ENCODE measurements at places on chromosomes 11 and 22. TPM values are rescaled to one million over a fixed set of nuclear protein-coding genes. Genes with fewer than 3 reads are reported as not detected.

Gene EMID1
- total RNA-seq: not detected

Gene INPP5J
- 0.86 TPM for total RNA-seq

Gene CAVIN3
- 515 TPM for total RNA-seq

Gene SMTNL1
- not detected for total RNA-seq

Gene SCARF2
- 25.9 TPM for total RNA-seq

Gene SDHAF2
- 42.9 TPM for total RNA-seq

Gene NLRP10
- total RNA-seq: 1.6 TPM

Gene IGLL1
- total RNA-seq: not detected

Gene ARFIP2
- 87.0 TPM for total RNA-seq

Gene SERGEF
- total RNA-seq: 14.4 TPM

Gene SPECC1L
- 18.7 TPM for total RNA-seq

Gene GGTLC2
- not detected for total RNA-seq

Gene KCNQ1OT1
- 0.29 TPM for total RNA-seq

Gene KDM4E
- not detected for total RNA-seq

Gene FUT4
- total RNA-seq: 4.6 TPM

Gene ABCG4
- 0.29 TPM for total RNA-seq

Gene ANO1
- not detected for total RNA-seq

Gene FGF4
- total RNA-seq: not detected

Gene PHLDB1
- total RNA-seq: 56.5 TPM

Gene RAB38
- 1.4 TPM for total RNA-seq

Gene FLRT1
- not detected for total RNA-seq

Gene AIFM3
- not detected for total RNA-seq

Gene KCNJ4
- not detected for total RNA-seq

Gene RPS3
- 2,208 TPM for total RNA-seq

Gene TYR
- total RNA-seq: not detected

Gene SCGB1D2
- total RNA-seq: not detected

Gene IGSF22
- total RNA-seq: not detected

Gene OR2AG2
- total RNA-seq: 0.29 TPM

Gene SUSD2
- total RNA-seq: 13.8 TPM

Gene SPDYC
- total RNA-seq: not detected

Gene TRIM6
- 7.1 TPM for total RNA-seq

Gene DNAJB7
- not detected for total RNA-seq

Gene KLHL35
- 1.8 TPM for total RNA-seq

Gene CCDC134
- 13.3 TPM for total RNA-seq

Gene THAP7
- total RNA-seq: 23.6 TPM

Gene GPR83
- not detected for total RNA-seq

Gene CLCF1
- 11.2 TPM for total RNA-seq

Data from myometrial cell (primary cell).